ENCODE measurements at places on chromosomes 2 and 18.

DNA sequence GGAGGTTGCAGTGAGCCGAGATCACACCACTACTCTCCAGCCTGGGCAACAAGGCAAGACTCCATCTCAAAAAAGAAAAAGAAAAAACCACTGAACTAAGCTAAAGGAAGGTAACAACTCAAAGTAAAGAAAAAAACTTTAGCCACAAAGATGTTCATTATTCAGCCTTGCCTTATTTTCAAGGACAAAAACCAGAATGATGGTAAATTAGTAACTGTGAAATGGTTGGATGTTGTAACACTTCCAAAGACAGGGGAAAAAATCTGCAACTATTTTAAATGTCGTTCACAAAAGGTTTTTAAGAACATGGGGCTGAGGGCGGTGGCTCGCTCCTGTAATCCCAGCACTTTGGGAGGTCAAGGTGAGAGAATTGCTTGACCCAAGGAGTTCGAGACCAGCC is 10.1 kb downstream of the ADAM17 start:
- no peak for DNase-seq

GRCh38 chr2:228869636-228870264 is 401.3 kb downstream of the PID1 start:
- DNase-seq = no peak

- peak; percentile 49 for DNase-seq
These were observed 52.0 kb upstream of the TNP1 start for GRCh38 chr2:216911886-216912285.

DNA sequence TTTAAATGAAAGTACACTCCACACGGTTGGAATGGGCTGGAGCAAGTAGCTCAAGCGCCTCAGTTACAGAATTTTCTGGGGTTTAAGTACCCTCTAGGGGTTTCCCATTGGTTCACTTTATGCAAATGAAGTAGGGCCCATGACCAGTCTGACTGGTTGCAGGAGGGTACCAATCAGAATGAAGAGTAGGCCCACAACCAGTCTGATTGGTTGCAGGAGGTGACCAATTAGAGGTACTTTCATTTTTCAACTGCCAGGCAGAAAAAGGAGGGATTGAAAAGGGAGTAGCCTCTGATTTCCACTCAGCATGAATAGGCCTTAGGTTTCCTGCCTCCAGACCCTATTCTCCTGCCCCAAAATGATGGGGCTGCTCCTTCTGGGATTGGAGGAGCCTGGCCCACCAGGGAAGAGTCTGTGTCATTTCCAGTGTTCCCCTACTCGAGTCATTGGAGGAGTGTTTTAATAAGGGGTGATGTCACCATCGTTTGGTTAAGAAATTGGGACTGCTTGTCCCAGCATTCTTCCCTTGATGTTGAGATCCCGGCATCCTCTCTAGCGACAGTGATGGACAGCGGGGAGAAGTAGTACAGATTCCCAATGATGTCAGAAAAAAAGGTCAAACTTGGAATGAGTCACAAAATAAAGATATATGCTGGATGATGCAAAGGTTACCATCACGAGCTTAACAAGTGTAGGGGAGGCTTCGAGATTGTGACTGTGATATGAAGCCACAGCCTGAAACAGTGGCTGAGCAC is 210.4 kb downstream of the SH3BP4 start:
- no peak for DNase-seq

DNA sequence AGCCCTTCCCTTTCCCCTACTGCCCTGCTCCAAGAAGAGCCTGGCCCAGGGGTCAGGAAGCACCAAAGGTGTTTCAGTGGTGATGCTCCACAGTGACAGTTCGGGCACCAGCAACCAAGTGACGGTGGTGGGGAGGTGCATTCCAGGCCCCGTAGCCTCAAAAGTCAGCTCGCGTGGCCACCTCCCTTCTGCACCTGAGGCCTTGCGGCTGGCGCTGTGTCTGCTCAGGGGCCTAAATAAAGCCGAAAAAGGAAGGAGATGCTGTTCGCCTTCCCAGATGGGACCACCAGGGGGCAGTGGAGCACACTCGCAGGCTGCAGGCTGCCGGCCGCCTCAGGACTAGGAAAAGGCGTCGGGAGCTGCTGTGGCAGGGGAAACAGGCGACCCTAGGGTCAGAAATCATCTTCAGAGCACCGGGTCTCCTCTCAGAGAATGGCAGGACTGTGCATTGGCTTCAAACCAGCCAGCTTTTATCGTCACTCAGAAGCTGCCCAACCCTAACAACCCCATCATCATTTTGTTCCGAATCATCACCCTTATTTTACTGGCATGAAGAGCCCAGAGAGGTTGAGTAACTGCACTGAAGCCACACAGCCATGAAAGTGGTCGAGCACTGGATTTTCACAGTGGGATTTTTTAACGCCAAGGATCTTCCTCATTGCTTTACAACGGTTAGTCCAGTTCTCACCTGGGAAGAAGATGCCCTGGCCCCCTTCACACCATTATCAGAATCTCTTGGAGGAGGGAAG is 213.0 kb upstream of the CELF4 start:
- peak; percentile 49 for DNase-seq

GRCh38 chr2:136990316-136990715 is 225.0 kb downstream of the THSD7B start:
- DNase-seq = no peak

DNA sequence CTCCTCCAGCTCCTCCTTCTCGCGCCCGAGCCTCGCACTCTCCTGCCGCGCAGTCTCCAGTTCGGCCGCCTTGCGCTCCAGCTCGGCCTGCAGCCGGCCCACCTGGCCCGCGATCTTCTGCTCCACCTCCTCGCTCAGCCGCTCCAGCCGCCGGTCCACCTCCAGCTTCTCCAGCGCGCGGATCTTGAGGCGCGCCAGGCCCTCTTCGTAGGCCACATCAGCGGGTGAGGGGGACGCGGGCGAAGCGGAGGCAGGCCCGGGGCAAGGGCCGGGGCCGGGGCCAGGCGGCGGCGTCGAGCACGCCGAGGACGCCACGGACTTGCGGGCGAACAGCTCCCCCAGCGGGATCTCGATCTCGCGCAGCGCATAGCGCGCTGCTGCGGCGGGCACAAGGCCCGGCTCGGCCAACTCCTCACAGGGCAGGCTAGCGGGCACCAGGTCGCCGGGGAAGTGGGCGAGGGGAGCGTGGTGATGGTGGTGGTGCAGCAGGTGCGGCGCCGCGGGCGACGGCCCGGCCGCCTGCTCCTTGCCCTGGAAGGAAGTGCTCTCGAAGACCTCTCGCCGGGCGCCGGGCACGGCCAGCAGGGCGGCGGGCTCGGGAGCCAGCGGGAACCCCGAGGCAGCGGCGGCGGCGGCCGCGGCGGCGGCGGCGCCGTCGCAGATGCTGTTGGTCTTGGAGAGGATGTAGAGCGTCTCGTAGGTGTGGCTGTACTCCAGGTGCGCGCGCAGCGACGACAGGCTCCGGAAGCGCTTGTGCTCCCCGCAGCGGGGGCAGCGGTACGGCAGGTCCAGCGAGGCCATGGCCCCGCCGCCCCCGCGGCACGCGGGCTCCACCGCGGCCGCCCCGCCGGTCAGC is 15.2 kb downstream of the FBXO41 start:
- peak; percentile 77 for DNase-seq

- DNase-seq = no peak
These were observed 63.0 kb upstream of the COX7A2L start for GRCh38 chr2:42424033-42424432.

DNA sequence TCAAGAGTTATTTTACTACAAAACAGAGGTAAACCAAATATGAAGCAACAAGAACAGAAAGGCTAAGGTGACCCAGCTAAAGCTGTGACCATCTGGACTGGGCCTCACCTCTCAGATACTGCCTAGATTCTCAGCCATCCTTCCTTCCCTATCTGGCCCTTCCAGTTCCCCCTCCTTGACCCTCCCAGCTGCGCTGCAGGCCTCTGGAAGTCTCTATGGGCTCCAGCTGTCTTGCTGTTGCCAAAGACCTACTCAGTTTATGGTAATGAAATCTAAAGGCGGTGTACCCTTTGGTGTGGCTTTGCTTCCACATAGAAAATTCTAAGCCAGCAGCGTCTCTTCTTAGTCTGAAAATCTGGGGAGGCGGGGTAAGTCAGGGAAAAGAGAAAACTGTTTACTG is 55.7 kb downstream of the ARHGEF33 start:
- DNase-seq = no peak

GRCh38 chr18:13320096-13320495 is 101.5 kb downstream of the LDLRAD4 start:
- no peak for DNase-seq

DNA sequence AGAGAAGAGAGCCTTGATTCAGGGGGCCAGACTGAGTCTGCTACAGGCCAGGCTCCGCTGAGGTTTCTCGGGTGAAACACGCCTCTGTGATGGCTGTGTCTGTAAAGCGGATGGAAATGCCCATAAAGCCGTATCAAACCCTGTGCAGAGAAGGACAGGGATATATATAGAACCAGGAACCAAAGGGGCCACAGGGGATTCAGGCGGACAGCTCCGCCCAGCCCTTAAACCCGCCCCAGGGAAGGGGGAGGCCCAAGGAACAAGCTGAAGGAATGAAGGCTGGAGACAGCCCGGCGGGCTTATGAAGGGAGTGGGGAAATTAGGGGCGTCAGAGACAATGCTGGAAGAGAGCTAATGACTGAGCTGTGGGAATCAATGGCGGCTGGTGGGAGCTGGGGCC is 42.1 kb downstream of the NHEJ1 start:
- no peak for DNase-seq

DNA sequence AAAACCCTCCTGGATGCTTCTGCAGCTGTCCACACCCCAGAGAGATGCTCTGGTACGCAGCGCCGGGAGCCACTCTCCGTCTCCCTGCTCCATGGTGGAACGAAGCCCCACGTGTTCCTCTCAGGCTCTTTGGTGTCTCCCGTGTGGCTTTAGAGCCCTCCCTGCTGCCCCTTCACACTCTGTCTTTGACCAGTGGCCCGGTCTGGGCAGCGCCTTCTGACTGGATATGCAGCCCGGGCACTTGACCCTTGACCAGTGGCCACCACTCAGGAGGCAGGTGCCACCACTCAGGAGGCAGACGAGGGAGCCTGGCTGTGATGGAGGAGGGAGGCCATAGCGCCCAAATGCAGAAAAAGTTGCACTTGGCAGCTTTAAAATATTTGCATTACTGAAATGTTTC is 214.5 kb upstream of the SALL3 start:
- DNase-seq = no peak

DNA sequence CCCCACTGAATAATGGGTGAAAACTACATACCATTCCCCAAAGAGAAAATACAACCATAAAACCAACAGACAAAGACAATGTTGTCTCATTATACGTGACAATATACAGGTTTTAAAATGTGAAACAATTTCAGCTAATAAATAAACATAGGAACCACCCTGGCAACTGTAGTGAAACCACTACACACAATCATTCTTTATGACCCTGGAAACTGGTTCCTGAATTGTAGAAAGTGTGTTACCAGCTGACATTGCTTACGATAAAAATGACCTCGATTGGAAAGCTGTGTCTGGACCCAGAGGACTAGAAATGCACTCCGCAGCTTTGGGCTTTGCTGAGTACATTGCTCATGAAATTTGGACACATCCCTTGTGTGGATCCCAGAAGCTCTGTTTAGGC is 73.9 kb upstream of the LPIN2 start:
- DNase-seq = no peak

DNA sequence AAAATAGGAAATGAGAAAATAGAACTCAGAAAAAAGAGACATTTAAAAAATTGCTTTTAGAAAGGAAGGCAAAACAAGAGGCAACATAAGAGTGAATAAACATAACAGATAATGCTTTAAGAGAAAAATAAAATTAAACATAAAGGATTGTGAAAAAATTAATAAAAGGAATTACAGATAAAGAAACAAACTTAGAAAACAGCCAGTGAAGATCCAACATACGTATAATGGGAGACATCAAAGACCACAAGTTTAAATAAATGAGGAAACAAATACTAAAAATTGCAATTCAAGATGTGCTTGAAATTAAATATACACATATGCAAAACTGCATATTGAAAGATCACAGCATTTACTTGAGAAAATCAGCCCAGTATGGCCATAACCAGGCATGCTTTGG is 448.9 kb downstream of the NBAS start:
- peak; percentile 50 for DNase-seq

GRCh38 chr18:58398648-58399398 is 230.1 kb downstream of the ALPK2 start:
- no peak for DNase-seq

DNA sequence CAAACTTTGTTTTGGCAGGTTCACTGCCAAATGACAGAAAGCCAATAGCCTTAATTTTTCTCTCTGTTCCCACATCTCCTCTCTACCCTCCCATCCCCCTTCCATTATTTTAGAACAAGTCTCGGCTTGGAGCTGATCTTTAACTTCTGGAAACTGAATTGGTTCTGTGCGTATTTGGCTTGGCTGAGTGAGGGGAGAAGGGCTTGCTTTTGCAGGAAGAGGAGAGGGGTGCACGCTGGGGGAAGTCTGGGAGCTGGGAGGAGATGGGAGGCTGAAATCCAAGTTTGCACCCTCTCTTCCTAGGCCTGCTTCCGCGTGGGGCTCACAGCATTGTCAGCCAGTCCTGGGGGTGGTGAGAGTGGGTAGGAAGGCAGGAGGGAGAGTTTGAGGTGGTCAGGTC is 176.1 kb upstream of the SPRED2 start:
- DNase-seq = no peak

DNA sequence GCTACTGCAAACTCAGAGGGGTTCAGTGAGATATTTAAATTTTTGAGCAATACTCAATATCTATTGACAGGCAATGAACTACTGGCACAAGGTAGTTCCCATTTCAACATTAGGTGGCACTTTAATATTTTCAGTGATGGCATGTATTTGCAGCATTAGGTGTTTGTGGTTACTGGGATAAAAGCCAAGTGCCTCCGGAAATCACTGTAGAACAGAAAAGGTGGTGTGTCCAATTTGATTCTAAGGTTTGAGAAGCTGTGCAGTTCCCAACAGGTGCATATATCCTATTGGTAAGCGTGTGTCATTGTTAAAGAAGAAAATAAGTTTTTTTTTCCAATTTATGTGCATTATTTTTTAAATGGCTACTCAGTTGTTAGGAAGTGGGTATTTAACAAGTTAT is 41.3 kb downstream of the NABP1 start:
- DNase-seq = no peak

DNA sequence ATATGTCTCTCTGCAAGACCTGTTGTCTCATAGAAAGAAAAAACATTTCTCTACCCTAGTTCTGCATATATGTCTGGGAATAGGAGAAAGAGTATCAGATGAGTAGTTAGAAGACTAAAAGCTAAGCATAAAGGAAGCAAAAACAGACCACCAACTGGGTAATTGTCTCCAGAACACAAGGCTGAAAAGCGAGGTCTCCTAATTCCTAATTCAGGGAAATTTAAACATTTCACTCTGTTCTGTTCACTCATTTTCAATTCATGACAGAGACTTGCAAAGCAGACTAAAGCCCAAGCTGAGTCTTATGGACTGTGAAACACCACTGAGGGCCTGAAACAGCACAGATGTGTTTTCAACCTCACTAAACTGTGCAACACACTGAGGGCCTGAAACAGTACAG is 224.4 kb upstream of the TMEM200C start:
- DNase-seq = no peak

- peak; percentile 91 for DNase-seq
These were observed 31.6 kb upstream of the NCK2 start for GRCh38 chr2:105712981-105713596.
